ENCODE measurements at places on chromosomes 2 and 18.
A peak's percentile ranks its signal among the peaks of the same experiment; 100 is the strongest.

DNA sequence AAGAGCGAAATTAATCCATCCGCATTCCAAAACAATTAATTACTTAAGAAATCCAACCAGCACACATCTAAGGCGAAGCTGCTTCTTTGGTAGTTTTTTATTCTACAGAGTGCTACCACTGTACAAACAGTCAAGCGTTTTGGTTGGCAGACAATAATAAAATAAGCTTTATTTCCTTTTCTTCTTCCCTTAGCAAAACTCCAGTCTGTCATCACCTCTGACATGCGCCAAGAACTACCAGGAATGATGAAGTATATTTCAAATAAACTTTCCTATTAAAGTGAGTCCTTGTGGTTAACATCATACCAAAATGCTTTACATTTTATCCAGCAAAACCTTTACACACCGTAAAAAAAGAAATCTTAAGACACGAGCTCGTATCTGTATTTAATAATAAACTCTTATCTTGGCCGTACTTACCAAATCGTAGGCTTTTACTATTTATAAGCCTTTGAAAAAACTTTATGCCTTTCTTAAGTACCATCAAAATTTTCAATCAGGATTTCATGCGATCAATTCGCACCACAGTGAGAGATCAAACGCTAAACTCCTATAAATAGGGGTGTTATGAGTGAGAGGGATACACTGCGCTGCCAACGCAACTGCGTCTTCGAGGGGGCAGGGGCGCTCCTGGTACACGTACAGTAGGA, 1.3 kb downstream of the ATL2 start:
- no peak for DNase-seq

DNA sequence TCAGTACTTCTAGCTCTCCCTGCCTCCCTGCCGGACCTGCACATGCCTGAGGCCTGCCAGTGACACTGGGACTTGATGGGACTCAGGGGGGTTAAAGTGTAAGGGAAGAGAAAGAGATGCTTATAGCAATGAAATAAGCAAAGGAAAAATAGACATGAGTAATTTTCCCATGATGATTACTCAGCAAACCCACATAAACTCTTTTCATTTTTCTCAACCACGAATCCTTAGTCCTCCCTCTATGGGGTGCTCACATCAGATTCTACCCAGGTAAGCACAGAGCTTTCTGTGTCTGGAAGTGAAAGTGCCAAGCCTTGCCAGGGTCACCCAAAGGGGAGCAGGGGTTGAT, 44.8 kb upstream of the ANKRD62 start:
- DNase-seq: no peak

DNA sequence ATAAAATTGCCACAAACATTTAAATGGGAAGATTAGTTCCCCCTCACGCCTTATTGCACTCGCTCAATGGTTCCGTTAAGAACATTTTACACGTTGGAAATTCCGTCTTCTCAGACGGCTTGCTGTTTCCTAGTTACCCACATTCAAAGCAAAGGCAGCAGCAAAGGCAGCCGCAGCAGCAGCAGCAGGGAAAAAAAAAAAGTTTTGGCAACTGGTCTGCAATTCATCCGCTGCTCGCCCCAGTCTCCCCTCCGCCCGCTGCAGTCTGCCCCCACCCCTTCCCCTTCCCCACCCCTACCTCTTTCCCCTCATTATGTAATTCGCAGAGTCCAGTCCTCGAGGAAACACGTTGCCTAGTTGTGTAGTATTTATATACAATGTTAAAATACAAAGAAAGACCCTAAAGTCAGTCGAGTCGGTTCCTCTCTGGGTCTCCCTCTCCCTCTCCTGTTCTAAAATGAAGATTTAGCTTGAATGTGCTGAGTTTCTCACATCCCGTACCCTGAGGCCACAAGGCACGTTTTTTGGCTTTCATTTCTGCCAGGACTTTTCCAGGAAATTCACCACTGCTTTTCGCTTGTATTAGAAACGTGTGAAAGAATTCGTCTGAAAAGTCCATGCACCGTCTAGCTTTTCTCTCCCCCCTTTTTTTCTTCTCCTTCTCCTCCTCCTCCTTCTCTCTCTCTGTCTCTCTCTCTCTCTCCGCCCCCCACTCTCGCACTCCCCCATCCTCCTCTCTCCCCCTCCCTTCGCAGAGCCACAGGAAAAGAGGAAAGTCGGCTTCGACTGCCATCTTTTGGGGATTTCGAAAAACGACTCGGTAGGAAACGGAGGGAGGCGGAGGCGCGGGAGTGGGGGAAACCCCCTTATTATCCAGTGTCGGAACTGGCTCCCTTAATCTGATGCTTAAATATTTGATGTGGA, 140.0 kb downstream of the MEIS1 start:
- no peak for DNase-seq

GRCh38 chr2:44970846-44971450, 29.4 kb downstream of the SIX3 start:
- no peak for DNase-seq

- no peak for DNase-seq
These were observed 250.8 kb downstream of the RDH14 start for GRCh38 chr2:18309627-18310026.

- no peak for DNase-seq
These were observed 71.2 kb upstream of the RBM44 start for GRCh38 chr2:237727363-237727762.

GRCh38 chr2:106104332-106105062, 89.6 kb downstream of the UXS1 start:
- DNase-seq: peak; percentile 52

DNA sequence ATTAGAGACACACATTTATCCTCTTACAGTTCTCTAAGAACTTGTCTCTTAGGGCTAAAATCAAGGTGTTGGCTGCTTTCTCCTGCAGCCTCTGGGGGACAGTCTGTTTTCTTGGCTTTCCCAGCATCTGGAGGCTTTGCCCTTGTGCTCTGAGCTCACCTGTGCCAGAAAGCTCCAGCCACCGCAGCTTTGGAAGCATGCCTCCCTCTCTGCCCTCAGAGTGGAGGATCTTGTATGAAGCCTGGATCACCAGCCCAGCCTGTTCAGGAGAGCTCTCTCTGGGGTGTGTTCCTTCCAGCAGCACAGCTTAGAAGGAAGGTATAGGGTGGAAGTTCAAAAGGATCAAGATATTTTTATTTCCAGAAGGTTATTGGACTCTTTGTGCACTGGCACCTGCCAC, 53.1 kb upstream of the TPO start:
- no peak for DNase-seq

GRCh38 chr2:47867205-47867604, 39.1 kb downstream of the FBXO11 start:
- no peak for DNase-seq

DNA sequence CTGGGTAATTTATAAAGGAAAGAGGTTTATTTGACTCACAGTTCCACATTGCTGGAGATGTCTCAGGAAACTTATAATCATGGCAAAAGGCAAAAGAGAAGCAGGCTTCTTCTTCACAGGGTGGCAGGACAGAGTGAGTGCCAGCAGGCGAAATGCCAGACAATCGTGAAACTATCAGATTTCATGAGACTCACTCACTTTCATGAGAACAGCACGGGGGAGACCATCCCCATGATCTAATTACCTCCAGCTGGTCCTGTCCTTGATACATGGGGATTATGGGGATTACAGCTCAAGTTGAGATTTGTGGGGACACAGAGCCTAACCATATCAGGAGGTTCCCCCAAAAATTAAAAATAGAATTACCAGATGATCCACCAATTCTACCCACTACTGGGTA, 675.5 kb upstream of the SLC8A1 start:
- DNase-seq: no peak

DNA sequence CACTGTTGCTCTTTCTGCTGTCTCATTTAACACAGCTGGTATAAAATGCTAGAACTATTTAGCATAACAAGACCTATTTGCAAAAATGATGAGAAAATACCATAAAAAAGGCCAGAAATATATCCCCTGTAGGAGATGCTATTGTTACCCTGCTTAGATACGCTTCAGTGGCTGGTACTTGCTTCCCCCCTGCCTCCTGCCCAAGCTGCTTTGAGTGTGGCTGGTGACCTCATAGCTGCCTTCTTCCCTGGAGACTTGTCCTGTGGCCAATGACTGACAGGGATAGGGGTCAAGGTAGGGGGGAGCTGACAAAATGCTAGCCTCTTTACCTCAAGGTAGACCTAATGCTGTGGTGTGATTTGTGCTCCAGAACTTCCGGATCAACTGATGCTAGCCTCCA, 150.2 kb upstream of the ZEB2 start:
- no peak for DNase-seq

DNA sequence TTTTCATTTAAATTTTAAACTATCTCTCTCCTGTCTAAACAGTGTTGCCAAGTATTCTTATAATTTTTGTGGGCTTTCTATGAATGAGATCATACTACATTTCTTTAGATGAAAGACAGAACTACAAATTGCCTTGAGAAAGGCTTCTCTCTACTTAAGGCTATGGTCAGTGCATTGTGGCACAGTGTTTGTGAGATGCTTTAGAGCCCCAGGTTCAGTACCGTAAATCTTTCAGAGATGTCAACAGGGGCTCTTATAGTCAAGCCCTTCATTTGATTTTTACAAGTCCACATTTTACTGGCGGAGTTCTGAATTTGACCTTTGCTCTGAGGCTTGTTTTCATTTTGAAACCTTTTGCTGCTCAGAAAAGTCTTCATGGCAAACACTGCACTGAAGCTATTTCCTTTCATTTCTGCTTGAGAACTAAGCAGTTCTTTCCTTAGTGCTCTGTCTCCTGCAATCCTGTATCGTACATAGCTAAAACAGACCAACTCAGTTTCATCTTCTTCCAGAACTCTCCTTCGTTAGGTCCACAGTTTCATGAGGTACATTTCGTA, 175.2 kb downstream of the NYAP2 start:
- no peak for DNase-seq
